Activated CD8-positive, alpha-beta memory T cell treated with anti-CD3 and anti-CD28 coated beads for 1 hour (primary cell): ENCODE measurements at places on chromosomes 11 and 22.

- DNase-seq: no peak
These were observed 160.5 kb upstream of the NAV2 start for GRCh38 chr11:19552161-19552560.

- DNase-seq: no peak
These were observed 65.7 kb upstream of the PHOX2A start for GRCh38 chr11:72309641-72310040.

DNA sequence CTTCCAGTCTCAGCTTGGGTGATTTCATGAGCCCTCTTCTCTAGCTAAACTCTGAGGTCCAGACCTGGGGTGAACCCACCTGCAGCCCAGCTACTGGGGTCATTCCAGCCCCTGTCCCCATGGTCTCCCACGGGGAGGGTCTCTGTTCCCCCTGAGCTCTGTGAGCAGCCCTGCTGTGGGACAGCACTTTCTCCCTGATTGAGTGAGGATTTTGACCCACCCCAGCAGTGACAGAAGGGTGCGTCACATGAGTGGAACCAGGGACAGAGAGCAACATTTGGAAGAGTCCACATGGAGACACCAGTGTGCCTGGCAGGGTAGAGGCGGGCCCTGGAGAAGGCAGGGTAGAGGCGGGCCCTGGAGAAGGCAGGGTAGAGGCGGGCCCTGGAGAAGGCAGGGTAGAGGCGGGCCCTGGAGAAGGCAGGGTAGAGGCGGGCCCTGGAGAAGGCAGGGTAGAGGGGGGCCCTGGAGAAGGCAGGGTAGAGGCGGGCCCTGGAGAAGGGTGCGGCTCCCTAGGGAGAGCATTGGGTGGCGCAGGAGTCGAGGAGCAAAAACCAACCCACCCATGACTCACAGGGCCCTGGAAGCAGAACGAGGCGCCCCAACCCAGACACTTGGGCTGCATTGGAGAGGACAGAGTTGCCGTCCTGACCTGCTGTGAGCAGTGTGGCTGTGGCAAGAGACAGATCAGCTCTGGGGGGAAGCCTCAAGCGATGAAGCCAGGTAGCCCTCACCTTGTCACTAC is 227.7 kb upstream of the B3GAT1 start:
- DNase-seq: no peak

GRCh38 chr11:47607380-47607779 is 13.2 kb upstream of the C1QTNF4 start:
- no peak for DNase-seq

GRCh38 chr11:61417670-61418069 is 12.1 kb downstream of the CPSF7 start:
- no peak for DNase-seq

- no peak for DNase-seq
These were observed 23.0 kb downstream of the LARGE2 start for GRCh38 chr11:45945397-45945999.
